ENCODE measurements at places on chromosomes 6 and 20. TPM values are rescaled to one million over a fixed set of nuclear protein-coding genes. Genes with fewer than 3 reads are reported as not detected.

GRCh38 chr20:2920473-2920872, 47.2 kb downstream of the PTPRA start:
- DNase-seq = no peak

DNA sequence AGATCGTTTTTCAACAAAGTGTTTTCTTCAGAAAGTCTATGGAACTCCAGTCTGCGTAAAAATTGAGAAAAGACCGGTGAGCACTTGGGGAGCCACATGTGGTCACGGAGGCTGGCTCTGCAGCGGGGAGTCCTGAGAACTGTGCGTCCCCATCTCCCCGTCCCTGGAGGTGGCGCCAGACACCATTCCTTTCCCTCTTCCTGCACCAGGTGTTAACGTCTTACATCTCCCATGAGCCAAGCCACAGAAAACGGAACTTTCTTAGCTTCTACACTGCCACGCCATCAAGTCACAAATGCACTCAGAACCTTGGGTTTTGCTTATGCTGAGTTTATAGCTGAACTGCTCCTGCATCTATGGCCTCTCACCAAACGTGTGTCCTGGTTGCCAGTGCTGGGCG, 62.6 kb downstream of the GINS1 start:
- DNase-seq = no peak

- DNase-seq = no peak
Observed at GRCh38 chr6:40611912-40612311, 24.7 kb upstream of the LRFN2 start.

GRCh38 chr20:58677808-58678207, 14.8 kb upstream of the NPEPL1 start:
- DNase-seq = no peak

DNA sequence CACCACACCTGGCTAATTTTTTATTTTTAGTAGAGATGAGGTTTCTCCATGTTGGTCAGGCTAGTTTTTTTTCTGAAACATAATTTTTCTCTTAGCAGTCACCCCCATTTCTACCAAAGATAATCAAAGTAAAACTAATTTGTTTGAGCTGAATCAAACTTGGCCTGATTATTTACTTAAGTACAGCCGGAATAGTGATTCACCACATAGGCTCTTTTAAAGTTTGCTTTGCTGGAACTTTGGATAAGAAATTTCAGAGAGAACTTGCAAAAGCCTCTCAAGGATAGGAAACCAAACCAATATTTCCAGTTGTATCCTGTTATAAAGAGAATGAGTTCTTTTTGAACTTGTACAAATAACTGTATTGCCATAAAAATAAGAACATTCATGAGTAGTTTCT, 105.0 kb upstream of the SYNCRIP start:
- no peak for DNase-seq

DNA sequence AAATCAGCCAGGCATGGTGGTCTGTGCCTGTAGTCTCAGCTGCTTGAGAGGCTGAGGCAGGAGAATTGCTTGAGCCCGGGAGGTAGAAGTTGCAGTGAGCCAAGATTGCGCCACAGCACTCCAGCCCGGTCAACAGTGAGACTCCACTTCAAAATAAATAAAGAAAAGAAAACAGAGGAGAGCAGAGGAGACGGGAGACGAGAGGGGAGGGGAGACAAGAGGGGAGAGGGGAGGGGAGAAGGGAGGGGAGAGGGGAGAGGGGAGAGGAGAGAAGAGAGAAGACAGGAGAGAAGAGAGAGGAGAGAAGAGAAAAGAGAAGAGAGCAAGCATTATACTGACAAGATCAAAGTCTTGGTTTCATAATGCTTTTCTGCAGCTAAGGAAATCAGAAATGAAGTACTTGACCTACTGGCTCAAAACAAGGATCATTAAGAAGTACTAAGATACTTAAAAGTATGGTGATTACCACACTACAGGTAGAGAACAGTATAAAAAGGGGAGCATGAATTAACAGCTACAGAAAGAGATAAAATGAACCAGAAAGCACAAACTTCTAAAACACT, 30.5 kb downstream of the FAM8A1 start:
- no peak for DNase-seq

DNA sequence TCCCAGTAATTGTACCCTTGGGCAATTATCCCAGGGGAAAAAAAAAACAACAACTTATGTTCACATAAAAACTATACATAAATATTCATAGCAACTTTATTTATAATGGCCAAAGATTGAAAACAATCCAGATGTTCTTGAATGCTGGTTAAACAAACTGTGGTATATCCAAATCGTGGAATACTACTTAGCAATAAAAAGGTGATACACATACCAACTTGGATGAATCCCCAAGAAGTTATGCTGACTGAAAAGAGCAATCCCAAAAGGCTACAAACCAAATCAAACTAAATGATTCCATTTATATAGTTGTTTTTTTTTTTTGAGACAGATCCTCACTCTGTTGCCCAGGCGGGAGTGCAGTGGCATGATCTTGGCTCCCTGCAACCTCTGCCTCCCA, 129.7 kb downstream of the QRSL1 start:
- DNase-seq = no peak

DNA sequence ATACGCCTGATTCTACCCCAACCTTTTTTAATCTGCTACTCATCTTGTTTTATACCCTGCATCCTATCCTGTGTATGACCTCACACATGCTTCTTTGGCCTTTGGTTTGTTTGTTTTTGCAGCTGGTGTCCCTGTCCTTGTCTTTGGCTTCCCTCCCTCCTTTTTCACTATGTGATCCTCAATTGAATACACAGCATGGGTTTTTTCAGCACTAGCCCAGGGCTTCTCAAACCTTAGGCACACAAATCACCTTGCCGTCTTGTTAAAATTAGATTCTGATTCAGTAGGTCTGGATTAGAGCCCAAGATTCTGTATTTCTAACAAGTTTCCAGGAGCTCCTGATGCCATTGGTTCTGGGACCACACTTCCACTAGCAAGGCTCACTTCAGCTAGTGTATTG, 321.5 kb upstream of the MAN1A1 start:
- DNase-seq = no peak

DNA sequence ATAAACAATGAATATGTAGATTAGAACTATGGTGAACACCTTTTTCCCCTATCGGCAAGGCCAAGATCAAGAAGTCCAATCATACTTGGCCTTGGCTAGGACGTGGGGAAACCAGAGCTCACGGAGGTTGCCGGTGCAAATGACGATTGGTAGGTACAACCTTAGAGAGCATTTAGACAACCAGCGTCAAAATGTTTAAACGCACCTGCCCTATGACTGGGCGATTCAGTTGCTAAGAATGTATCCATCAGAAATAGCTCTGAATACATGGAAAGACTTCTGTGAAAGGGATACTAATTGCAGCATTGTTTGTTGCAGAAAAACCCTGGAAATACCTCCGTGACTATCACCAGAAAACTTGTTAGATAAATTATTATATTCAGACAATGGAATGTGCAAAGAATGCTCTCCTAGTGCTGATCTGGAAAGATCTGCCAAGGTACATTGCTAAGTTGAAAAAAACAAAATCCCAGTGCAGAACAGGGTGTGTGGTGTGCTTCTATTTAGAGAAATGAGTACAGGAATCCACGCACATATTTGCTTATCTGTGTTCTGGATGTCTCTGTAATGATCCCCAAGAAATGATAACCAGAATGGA, 48.0 kb upstream of the PTPN1 start:
- DNase-seq = no peak

Gene RPRD1B
- 46.7 TPM for polyA plus RNA-seq

Gene HUS1B
- not detected for polyA plus RNA-seq

Gene LKAAEAR1
- polyA plus RNA-seq = 0.54 TPM

Gene MRAP2
- polyA plus RNA-seq = 6.2 TPM

Gene BHLHE23
- not detected for polyA plus RNA-seq
